Jurkat, Clone E6-1 (cell line): ENCODE measurements at places on chromosomes 3 and 15.

GRCh38 chr15:57236561-57237300, 139.6 kb upstream of the CGNL1 start:
- no peak for DNase-seq

- no peak for DNase-seq
These were observed 202.1 kb downstream of the NLGN1 start for GRCh38 chr3:173599673-173600072.

- no peak for DNase-seq
These were observed 6.6 kb downstream of the ISLR2 start for GRCh38 chr15:74136814-74137536.

GRCh38 chr3:16073203-16073602, 101.3 kb upstream of the GALNT15 start:
- no peak for DNase-seq

GRCh38 chr3:58497097-58497496, 5.2 kb downstream of the KCTD6 start:
- DNase-seq, result no peak
